ENCODE measurements at places on chromosomes 4 and X.

- DNase-seq, result no peak
Observed at GRCh38 chr4:81152839-81153713, 61.9 kb downstream of the PRKG2 start.

DNA sequence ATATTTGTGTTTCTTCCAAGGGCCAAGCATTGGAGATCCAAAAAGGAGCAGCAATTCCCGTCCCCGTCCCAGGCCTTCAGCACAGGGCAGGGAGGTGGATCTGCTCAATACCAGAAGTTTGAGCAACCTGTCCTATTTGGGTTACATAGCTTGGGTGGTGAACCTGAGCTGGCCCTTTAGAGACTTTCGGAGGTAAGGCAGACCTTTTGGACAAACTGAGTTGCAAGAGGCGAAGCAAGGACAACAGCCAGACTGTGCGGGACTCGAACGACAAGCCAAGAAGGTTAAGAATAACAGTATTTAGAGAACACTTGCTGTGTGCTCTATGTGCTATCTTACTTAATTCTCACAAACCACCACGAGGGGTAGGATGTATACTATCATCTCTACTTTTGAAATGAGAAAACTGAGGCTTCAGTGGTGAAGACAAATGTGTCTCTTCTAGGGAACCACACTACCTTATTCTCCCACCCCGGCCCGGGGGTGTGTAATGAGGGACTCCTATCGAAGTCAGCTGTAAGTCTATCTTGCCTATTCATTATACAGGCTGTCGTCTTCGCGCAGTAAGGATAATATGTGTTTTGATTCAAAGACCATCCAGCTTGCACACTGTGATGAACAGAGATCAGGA lies 1.3 kb downstream of the NOP14 start:
- DNase-seq, result no peak

- no peak for DNase-seq
Observed at GRCh38 chr4:8795140-8795539, 76.5 kb downstream of the HMX1 start.

GRCh38 chrX:111360839-111361238 lies 51.2 kb downstream of the DCX start:
- no peak for DNase-seq

- DNase-seq, result no peak
Observed at GRCh38 chrX:118566359-118566758, 70.7 kb downstream of the DOCK11 start.

DNA sequence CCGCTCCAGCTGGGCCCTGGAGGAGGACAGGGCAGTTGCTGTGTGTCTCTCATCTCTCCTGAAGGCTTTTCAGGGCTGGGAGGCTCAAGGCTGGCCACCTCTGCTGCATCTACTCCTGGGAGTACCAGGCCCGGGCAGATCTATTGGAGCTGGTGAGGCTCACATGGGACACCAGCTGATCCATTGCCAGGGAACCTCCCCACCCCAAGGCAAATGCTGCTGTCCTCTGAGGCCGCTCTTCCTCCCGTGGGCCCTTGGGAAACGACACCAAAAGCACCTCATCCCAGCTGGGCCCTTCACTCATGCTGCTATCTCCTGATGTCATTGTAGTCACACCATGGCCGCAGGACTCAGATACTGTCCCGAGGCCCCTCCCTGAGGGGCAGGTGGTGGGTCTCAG lies 3.6 kb downstream of the UBL4A start:
- no peak for DNase-seq

DNA sequence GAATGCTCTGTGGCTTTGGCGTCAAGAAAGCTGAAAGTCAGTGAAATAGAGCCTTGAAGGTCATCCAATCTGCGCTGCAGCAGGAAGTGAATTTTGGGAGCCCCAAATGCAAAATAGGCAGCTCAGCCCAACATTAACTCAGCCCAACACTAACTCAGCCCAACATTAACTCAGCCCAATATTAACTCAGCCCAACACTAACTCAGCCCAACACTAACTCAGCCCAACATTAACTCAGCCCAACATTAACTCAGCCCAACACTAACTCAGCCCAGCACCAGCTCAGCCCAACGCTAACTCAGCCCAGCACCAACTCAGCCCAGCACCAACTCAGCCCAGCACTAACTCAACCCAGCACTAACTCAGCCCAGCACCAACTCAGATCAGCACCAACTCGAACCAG lies 71.5 kb downstream of the SORBS2 start:
- no peak for DNase-seq

DNA sequence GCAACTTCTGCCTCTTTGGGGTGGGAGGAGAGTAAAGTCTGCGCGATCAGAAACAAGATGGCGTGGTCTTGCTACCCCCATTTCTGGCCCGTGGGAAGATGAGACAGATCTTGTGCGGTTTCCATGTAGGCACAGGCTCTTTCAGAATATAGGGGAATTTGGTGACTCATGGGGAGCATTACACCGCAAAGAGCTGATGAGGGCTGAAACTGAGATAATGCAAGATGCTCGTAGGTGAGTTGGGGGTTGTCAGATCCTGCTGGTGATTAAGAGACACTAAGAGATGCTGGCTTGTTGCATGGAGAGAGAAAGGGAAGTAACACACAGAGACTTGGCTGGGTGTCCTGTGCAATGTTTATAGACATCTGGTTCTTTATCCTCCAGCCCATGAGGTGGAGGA lies 1.5 kb downstream of the EVC start:
- no peak for DNase-seq

DNA sequence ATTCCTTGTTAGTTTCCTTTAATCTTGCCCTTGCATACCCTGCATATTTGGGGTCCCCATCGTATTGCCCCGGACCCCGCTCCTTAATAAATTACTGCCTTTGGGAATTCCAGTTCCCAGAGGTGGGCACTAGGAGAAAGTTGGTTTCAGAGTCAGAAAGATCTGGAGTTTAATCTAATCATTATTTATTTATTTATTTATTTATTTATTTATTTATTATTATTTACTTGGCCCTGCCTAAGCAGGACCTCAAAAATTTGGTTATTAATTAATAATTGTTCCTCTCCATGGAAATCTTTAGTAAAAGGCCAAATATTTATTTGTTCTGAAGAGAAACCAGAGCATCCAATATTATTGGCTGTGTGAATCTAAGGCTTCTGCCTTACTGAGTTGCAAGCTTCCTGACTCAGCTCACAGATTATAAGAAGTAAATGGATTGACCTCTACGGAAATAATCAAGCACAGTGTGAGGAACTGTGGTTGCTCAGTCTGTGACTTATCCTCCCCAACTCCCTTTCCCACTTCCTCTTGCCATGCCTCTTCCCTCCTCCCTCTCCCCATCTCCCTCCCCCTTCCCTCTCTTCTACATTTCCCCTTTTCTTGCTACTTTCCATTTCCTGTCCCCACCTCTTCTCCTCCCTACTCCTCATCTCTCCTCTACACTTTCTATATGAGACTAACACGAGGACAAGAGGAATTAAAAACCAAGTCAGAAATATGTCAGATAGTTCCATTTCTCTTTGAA lies 61.5 kb upstream of the AP1S2 start:
- no peak for DNase-seq

GRCh38 chr4:169959254-169959653 lies 66.9 kb downstream of the MFAP3L start:
- DNase-seq, result no peak

DNA sequence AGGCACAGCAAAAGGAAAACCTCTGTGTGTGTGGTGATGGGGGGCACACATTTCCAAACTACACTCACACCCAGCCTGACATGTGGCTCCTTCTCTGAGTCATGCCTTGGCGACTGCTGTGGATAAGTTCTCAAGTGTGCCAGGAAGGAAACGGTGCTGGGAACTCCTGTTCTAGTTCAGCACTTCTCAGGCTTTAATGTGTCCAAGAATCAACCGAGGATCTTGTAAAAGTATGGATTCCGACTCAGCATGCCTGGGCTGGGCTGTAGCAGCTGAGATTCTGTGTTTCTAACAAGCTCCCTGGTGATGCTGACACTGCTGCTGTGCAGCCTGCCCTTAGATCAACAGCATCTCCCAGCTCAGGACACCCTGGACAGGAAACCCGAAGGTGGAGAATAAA lies 20.2 kb downstream of the CLNK start:
- no peak for DNase-seq

- DNase-seq, result no peak
Observed at GRCh38 chrX:95762716-95763115, 921.9 kb upstream of the DIAPH2 start.

- no peak for DNase-seq
Observed at GRCh38 chrX:46686003-46686645, 72.8 kb downstream of the SLC9A7 start.
